ENCODE measurements at places on chromosomes 7 and 10. TPM values are rescaled to one million over a fixed set of nuclear protein-coding genes. Genes with fewer than 3 reads are reported as not detected.

Gene TMEM270
- total RNA-seq, result not detected

Gene LDB3
- 3.1 TPM for total RNA-seq

Gene TMEM254
- total RNA-seq, result 12.1 TPM

Gene PPA1
- 437 TPM for total RNA-seq

Gene RPEL1
- total RNA-seq, result not detected

Gene GJC3
- total RNA-seq, result 2.1 TPM

Data from subcutaneous adipose tissue (tissue), 4 donors.